Left ventricle myocardium inferior (tissue), 1 donor: ENCODE measurements at places on chromosomes 7 and 10.

DNA sequence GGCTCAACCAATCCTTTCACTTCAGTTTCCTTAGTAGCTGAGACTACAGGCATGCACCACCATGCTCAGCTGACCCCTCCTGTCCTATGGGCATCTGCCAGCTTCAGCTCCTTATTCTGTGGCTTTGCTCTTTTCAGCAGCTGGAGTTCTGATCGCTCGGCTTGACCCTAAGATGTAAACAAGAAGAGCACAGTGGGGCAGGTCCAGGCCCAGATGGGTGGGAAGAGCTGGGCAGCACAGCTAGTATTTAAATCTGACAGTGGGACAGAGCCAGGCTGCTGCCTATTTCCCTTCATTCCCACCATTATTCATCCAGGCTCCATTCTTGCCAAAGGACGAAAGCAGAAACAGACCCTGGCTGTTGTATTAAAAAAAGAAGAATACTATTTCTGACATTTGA, 494.9 kb upstream of the PODXL start:
- DNase-seq = no peak

- DNase-seq = no peak
These were observed 220.9 kb downstream of the SFMBT2 start for GRCh38 chr10:7189909-7190308.

DNA sequence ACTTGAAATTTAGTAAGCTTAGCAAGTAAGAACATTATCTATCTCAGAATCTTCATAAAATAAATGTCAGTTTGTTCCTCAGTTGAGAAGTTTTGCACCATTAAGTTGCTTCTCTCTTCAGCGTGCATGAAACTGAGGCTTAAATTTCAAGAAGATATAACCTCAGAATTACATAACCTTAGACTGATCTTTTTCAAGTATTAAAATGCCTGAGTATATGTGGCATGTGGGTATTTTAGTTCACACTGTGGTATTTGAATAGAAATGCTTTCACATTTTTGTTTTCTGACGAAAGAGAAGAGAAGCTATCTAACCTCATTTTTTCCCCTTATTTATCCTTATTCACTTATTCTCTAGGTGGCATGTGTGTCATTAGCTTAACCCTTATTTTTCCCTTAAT, 104.1 kb downstream of the PHF14 start:
- DNase-seq = no peak

- no peak for DNase-seq
These were observed 131.8 kb downstream of the FAM204A start for GRCh38 chr10:118210276-118210675.

DNA sequence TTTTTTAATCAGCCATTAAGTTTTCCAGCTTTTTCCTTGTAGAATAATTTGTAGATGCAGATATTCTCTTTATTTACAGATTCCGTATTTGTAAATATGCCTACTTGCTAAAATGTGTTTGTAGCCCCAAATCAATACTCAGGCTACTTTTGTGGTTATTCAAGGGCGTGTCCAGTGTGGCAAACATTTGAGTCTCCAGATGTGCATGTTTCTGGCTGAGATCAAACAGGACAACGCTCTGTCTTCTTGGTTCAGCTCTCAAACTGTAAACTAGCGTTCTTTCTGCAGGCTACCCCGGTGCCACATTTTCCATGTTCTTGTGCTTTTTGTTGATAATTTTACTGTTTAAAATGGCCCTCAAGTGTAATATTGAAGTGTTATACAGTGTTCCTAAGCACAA, 16.2 kb upstream of the OR2A5 start:
- DNase-seq = no peak

DNA sequence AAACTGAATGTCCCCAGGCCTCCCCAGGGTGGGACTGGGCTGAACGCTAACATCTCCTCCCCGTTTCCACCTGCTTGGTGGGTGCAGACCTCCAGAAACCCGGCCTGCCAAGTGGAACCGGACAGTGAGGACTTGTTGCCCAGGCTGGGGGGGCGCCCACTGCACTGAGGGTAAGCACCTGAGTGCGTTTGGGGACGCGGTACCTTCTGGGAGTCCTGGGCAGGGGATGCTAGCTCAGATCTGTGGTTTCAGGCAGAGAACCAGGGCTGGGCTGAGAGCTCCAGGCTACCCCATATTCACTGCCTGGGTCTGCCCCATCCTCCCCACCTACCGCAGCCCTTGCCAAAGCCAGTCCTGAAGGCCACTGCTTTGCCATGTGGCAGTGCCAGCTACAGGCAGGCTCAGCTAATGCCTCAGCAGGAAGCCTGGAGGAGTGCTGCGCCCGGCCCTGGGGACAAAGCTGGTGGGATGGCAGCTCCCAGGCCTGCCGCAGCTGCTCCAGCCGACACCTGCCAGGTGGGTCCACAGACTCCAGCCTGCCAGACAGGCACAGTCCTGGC, 3.5 kb upstream of the ZNF467 start:
- DNase-seq = no peak

DNA sequence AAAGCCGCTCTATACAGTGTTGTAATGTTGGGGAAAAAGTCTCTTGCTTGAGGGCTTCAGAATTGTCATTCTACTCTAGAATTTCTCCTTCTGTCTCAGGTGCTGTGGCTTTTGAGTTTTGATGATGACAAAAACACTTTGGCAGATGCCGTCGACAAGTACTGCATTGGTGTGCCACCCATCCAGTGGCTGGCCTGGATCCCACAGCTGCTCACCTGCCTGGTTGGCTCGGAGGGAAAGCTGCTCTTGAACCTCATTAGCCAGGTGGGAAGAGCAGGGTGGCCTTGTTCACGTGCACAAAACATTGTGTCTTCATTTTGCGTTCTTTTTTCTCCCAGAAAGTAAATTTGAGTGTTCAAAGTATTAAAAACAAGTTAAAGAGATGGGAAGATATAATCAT, 112.0 kb downstream of the TRRAP start:
- DNase-seq = no peak

GRCh38 chr7:74222851-74223710, 13.3 kb downstream of the LAT2 start:
- DNase-seq = no peak

GRCh38 chr7:70627461-70627860, 504.5 kb upstream of the GALNT17 start:
- DNase-seq = no peak

DNA sequence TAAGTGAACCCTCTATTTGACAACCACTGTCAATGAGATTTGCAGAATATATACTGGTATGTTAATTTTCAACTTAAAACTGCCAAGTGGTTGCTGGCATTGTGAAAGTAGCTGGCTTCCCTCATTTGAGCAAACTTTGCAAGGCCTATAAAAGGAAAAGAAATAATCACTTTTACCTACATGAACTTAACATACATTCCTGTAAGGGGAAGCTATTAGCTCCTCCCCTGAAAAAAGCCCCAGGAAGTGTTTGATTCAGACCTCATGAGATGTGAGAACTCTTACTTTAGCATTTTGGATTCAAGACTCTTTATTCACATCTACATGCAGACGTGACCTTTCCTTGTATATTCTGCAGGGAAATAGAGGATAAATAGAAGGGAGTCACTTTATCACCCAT, 175.6 kb downstream of the OTUD1 start:
- DNase-seq = no peak

GRCh38 chr10:91452063-91452462, 41.9 kb downstream of the HECTD2 start:
- DNase-seq = no peak

DNA sequence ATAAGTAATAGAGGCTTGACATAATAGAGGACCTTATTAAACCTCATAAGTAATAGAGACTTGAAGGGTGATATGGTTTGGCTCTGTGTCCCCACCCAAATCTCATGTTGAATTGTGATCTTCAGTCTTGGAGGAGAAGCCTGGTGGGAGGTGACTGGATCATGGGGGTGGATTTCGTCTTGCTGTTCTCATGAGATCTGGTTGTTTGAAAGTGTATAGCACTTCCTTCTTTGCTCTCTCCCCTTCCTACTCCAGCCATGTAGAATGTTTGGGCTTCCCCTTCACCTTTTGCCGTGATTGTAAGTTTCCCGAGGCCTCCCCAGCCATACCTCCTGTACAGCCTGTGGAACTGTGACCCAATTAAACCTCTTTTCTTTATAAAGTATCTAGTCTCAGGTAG, 8.6 kb downstream of the KIFBP start:
- no peak for DNase-seq

DNA sequence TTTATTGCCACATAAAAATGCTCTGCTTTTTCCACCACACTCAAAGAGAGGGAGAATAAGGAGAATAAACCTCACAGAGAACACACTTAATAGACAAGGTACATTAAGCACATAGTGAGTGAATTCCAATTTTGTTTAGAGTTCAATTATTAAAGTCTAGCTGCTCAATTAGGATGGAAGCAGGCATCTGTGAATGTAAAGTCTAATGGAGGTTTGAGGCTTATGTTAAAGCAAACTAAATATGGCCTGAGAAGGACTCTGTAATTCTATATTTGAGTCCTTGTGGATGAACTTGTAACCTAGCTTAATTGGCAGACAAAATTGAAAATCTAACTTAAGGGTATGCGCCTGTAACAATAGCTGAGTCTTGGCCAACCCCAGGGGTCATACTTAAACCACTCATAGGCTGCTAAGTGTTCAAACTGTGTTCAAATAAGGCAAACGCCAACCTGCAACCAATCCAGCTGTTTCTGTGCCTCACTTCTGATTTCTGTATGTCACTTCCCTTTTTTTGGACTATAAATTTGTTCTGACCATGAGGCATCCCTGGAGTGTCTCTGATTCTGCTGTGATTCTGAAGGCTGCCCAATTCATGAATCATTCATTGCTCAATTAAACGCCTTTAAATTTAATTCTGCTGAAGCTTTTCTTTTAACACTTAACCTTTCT, 31.3 kb upstream of the NME8 start:
- DNase-seq = no peak

DNA sequence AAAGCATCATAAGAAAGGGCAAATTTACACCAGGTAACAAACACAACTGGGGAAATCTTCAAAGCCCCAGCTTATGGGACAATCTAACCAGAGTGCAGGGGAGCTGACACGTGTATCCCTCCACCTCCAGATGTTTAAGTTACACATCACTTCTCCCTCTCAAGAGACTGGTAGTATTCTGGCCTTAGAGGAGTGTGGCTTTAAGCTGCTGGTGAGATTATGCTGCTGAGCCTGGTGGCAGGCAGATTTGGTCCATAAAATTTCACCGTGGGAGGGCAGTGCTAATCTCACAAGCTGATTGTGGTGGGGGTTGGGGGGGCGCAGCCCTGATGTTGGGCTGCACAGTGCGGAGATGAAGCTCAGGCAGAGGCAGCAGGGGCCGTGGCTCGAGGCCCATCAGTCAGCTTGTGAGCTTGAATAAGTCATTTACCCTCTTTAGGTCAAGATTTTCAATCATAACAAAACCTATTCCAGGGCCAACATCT, 431.0 kb upstream of the GALNT17 start:
- DNase-seq = no peak

- no peak for DNase-seq
These were observed 71.6 kb upstream of the CTBP2 start for GRCh38 chr10:125231813-125232475.

DNA sequence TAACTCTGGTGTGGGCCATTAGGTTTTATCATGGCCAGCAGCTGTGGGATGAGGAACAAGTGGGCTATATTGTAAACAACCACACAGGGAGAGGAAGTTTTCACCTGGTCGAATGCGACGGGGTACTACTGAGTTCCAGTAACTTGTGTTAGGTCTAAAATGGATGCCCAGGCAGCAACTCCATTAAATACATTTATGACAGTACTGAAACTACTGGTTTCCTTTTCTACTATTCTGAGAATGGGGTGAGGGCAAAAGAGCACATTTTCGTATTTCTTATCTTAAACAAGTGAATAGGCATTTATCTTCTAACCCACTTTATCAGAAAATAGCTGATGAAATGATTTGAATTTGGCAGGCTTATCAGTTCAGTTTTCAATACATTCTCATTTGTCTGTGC, 109.7 kb downstream of the C1GALT1 start:
- no peak for DNase-seq

DNA sequence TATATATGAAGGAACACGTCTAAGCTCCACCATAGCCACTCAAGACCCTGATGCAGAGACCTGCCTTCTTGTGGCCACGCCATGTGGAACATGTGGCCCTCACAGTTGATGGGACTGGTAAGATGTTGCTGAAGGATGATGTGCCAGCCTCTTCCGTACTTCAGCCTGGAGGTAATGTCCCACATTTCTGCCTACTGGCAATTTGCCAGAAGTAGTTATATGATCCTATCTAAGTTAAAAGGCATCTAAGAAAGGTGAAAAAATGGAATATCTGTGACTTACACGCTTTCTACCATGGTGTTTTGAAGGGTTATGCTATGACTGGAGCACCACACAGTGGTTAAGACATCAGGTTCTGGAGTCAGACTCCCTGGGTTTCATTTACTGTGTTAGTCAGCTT, 948.7 kb upstream of the GHITM start:
- no peak for DNase-seq

DNA sequence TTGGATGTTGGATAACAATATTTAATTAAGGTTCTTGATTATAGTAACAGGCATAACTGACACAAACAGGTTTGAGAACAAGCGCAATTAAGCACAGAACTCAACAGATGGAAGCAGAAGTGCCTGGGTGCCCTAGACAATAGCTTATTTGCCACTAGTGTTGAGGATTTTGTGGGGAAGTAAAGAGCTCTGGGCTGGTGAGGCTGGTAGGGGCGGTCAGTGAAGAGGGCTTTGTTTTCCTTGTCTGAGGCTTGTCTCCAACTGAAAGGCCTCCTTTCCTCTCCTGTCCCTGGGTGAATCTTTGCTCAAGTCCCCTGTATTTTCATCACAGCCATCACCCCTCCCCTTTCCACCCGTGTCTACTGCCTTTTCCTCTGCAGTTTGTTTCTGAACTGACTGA, 104.6 kb downstream of the KAT6B start:
- DNase-seq = no peak

DNA sequence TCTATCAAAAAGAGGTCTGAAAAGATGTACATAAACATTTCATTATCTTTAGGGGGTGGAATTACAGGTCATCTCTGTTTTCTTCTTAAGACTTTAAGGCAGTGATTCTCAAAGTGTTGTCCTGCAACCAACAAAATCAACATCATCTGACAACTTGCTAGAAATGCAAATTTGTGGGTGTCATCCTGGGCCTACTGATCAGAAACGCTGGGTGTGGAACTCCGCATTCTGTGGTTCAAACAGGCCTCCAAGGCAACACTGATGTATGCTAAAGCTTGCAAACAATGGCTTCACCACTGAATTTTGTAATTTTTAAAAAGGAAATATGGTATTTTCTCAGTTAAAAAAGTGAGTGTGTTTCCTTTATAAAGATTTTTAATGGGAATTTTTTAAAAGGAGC, 402.0 kb upstream of the LRRN3 start:
- no peak for DNase-seq

- DNase-seq = no peak
These were observed 15.3 kb upstream of the RSU1 start for GRCh38 chr10:16832351-16833080.

- DNase-seq = no peak
These were observed 31.4 kb downstream of the RPA3 start for GRCh38 chr7:7686811-7687508.

GRCh38 chr7:117489016-117489415, 9.2 kb downstream of the CFTR start:
- DNase-seq = no peak

GRCh38 chr7:48280100-48280499, 108.8 kb downstream of the ABCA13 start:
- DNase-seq = no peak

- no peak for DNase-seq
These were observed 187.9 kb downstream of the DPY19L1 start for GRCh38 chr7:34849163-34849960.

GRCh38 chr7:77501192-77501515, 35.9 kb upstream of the PTPN12 start:
- DNase-seq = no peak

GRCh38 chr10:48383393-48383792, 76.9 kb downstream of the MAPK8 start:
- no peak for DNase-seq
